ENCODE measurements at places on chromosomes 7 and 10.

DNA sequence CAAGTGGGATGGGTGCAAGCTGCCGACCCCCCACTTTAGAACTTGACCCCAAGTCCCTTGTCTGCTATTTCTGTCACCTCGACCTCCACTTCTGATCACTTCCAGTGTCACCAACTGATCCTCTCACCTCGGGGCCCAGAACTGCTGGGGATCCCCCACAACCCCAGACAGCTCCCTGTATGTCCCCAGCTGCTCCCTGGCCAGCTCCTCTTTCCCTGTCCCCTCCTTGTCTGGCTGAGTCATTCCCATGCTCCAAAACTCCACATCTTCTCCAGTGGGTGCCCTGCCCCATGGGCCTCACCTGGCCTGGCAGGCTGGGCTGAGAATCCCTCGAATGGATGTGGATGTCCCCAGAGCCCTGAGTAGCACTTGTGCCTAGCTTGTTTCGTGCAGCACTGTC is 154.3 kb upstream of the PCBD1 start:
- no peak for DNase-seq

DNA sequence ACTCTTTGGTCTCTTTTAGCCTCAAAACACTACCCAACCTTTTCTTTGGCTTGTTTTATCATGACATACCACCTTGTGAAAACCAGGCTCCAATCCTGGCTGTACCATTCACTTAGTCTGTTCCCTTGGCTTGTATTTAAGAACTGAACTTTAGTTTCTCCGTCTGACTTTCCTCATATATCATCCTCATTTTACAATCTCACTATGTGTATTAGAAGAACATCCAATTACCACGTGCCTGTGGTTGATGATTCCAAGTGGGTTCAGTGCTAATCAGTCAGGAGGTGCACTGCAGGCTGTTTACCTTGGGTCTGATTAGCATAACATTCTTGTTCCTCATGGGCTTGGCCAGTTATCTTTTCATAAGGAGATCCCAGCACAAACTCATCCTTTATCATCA is 144.8 kb upstream of the KLF14 start:
- DNase-seq = no peak

- DNase-seq = peak; percentile 10
Measured at GRCh38 chr7:23261843-23262452, 15.4 kb downstream of the GPNMB start.

- no peak for DNase-seq
Measured at GRCh38 chr7:47826754-47827153, 121.5 kb downstream of the PKD1L1 start.

DNA sequence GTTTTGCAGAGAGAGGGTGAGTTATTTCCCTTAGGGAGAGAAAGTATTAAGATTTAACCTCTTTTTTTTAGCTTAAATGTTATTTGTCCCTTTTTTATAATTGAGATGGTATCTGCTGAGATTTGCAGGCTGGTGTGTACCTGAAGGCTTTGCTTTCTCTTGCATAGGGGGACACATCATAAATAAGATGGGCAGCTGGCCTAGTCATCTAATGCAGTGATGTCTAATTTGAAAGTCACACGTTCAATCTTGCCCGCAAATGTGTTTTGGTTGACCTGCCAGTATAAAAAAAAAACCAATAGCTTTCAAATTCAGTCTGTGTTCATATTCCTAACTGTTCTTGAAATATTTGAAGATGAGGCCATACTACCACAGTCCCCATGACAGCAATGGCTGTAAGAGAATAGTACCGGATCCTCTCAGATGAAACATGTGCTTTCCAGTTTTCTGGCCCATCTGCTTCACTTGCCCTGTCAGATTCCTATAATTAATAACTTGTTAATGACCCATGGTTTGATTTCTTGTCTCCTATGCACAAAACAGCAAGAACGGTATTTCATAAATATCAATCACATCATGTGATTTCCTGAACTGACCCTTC is 914.2 kb downstream of the IPMK start:
- no peak for DNase-seq

- no peak for DNase-seq
Measured at GRCh38 chr10:15548331-15548730, 171.4 kb downstream of the ITGA8 start.

DNA sequence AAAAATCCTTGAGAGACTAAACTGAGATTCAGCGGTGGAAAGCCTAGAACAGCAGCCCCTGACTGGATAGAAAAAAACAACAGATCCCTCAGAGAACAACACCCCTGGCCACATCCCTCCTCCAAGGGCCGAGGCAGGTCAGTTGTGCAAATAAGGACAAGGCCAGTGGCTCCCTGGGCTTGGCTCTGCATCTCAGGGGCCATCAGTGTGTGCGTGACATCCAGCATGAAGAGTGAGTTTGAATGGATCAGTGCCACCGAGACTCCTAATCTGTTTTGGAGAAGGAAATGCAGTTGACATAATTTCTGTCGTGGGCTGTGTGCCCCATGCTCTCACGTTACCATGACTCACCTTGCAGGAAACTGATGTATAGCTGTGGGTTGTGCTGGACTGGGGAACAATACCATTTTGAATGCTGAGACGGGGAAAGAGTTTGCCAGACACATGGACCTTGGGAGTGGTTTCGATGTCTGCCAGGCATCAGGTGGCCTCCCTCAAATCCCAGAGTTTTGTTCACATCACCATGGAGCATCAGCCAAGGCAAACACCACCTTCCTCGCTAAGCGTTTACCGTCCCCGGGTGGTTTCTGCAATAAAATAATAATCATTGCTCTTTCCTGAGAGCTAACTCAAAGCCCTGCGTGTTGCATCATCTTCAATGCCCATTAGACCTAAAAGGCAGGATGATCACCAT is 153.2 kb upstream of the FZD8 start:
- DNase-seq = no peak

- DNase-seq = no peak
Measured at GRCh38 chr7:55188590-55189138, 169.8 kb downstream of the EGFR start.

GRCh38 chr10:126104767-126105166 is 208.4 kb downstream of the FANK1 start:
- no peak for DNase-seq

- DNase-seq = no peak
Measured at GRCh38 chr7:26090927-26091519, 61.0 kb upstream of the NFE2L3 start.

DNA sequence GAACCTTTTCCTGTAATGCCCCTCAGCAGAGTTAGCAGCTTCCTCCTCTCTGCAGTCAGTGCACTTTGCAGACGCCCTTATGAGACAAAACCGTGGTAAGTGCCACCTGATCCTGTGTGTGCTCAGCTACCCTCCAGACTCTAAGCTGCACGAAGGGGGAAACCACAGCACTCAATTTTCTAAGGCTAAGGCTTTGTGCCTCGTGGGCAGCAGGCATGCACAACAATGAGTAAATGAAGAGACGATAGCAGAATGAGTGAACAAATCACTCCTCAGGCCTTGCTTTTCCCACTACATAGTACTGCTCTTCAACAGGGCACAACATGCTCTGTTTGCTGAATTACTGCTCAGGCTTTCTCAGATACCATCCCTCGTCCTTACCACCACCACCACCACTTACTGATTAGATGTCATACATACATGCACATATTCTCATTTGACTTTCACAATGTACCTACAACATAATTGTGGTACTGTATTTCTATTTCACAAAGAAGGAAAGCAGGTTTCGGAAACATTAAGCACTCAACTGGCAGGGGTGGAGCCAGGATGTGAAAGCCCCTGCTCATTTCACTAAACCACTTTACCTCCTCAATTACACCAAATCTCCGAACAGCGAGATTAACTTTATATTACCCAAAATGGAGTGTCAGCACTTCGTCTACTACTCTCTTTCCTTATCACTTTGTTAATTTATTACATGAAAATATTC is 85.4 kb downstream of the ICA1 start:
- peak; percentile 57 for DNase-seq

DNA sequence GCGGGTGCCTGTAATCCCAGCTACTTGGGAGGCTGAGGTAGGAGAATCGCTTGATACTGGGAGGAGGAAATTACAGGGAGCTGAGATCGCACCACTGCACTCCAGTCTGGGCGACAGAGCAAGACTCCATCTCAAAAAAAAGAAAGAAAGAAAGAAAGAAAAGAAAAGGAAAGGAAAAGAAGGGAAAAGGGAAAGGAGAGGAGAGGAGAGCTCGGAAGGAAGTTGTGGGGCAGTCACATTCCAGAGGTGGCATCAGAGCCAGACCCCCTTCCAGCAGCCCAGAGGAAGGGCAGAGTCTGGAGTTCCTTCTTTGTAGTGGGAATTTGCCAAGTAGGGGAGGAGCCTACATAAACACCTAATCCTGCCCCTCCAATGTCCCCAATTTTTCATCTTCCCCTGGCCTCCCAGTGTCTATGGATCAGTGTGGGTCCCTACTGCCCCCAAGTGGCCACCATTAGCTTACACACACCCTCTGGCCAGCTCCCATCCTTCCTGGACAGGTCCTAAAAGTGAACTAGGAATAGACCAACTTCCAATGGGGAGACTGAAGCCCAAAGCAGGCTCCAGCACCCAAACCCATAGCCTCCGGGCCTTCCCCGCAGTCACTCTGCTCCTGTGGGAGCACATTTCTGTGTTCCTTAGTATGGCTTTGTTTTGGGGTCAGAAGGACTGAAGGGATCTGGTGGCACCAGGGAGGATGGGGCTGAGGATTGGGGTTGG is 39.6 kb upstream of the HSPB1 start:
- DNase-seq = no peak

GRCh38 chr7:151393031-151393977 is 16.5 kb downstream of the WDR86 start:
- DNase-seq = no peak

DNA sequence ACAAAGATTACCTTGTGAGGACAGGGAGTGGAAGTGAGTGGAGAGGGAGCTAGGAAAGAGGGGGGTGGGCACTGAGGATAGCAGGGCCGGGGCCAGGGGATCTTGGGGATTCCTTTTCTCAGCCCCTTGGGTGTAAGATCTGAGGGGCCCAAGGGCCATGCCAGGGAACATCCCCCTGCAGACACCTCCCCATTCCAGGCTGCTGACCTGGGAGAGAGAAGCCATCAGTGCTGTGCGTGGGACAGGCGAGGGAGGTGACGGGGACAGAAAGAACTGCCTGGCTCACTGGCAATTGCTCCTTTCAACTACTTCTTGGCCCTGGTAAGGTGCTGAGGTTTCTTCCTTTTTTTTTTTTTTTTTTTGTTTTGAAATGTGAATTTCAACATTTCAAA is 12.0 kb upstream of the BTBD16 start:
- no peak for DNase-seq

DNA sequence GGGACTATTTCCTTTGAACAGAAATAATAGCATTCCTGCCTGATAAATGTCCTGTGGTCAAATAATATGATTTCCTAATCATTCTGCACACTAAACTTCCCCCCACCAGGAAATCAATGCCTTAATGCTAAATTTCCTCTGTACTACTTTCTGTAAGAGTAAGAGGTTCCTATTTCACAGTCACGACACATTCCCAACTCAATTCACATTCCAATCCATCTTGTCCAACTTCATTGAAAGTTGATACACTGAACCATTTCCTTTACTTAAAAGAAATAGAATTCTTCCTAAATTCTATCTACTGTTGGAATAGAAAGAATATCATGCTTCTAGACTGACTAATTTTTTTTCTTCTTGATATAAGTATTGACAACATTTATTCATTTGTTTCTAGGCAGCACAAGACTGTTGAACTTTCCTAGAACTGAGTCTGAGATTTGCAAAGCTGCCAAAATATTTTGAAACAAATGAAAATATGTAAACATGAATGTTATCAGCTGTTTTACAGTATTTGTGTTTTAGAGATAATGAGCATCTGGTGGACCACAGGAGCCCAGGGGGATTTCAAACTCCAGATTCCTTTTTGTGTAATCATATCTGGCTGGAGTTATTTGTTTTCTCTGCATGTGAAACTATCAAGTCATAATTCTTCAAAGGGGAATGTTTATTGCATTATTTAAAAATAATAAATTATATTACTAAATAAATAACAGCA is 121.5 kb downstream of the TPST1 start:
- DNase-seq = no peak

GRCh38 chr7:101466871-101467270 is 104.2 kb downstream of the COL26A1 start:
- DNase-seq = no peak

GRCh38 chr10:114347241-114347640 is 57.1 kb downstream of the AFAP1L2 start:
- no peak for DNase-seq

- DNase-seq = no peak
Measured at GRCh38 chr7:916291-916941, 38.1 kb downstream of the ADAP1 start.

DNA sequence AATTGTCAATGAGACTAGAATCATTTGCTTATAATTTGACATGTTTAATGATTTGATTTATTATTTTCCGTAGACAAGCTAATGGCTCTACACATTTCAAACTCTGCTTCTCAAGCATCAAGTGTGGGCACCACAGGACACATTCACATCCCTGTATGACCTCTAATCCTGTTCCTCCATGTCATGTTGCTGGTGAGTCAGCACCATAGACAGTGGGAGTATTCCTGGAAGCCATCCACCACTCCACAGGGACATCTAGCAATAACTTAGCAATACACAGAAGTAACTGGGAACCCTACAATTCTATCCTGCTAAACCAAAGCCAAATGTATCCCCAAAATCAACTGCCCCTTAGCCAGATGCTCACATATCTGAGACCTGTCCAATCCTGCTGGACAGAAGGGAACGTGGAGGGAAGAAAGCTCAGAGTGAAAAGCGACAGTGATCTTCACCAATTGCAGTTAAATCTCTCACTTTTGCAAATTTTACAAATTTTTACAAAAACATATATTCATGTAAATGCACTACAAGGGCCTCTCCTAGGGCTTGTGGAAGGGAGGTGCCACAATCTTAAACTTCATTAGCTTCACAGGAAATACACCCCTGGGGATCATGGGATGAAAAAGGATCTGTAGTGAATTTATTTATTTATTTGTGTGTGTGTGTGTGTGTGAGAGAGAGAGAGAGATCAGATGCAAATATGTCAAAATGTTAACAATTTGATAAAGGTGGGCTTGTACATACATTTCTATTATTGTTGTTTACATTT is 126.5 kb downstream of the GFRA1 start:
- no peak for DNase-seq

- DNase-seq = no peak
Measured at GRCh38 chr7:3861941-3862340, 560.9 kb downstream of the SDK1 start.

- no peak for DNase-seq
Measured at GRCh38 chr10:88336334-88336733, 246.8 kb downstream of the RNLS start.

GRCh38 chr7:111789870-111790269 is 227.6 kb upstream of the IMMP2L start:
- DNase-seq = no peak

DNA sequence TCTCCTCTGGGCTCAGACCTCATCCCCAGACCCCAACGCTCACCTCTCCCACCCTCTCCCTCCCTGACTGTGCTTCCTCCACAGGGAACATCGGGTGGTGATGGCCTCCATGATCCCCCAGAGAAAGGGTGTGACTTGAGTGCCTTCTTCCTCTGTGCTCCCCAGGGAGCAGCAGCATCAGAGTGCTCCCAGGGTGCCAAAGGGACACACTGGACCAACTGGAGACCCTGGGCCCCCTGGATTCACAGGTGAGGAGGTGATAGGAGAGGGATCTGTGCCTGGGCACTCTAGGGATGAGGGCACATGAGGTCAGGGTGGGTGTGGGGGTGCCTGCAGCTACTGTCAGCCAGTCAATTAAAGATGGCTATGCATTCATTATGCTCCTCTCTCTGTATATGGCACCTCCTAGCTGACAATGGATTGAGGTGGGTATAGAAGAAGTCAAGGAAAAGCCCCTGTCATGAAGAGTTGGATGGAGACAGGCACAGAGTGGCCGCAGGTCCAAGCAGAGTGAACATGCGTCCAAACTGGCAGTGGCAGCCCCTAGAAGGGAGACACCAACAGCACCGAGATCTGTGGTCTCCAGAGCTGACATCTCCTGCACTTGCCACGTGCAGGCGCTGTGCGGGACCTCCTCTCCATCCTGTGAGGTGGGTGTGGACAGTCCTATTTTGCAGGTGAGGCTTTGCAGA is 15.5 kb upstream of the VOPP1 start:
- no peak for DNase-seq

Data from stimulated activated naive CD4-positive, alpha-beta T cell treated with Interleukin-2 at 50 U/mL for 16 hours (primary cell).